ENCODE measurements at places on chromosomes 6 and 20. TPM values are rescaled to one million over a fixed set of nuclear protein-coding genes. Genes with fewer than 3 reads are reported as not detected.

The BNIP5 gene
- 0.33 TPM for polyA plus RNA-seq

The OPRM1 gene
- polyA plus RNA-seq = not detected

The NKAIN4 gene
- 41.5 TPM for polyA plus RNA-seq

The ZNF311 gene
- polyA plus RNA-seq = 6.7 TPM

The ARMC12 gene
- 1.1 TPM for polyA plus RNA-seq

The BCLAF1 gene
- 224 TPM for polyA plus RNA-seq

The TMEM244 gene
- not detected for polyA plus RNA-seq

The BPIFB4 gene
- not detected for polyA plus RNA-seq

The GJA10 gene
- not detected for polyA plus RNA-seq

The RIPPLY2 gene
- not detected for polyA plus RNA-seq

The HSPA12B gene
- 14.9 TPM for polyA plus RNA-seq

The EDN1 gene
- polyA plus RNA-seq = 4.0 TPM

The OSBPL2 gene
- polyA plus RNA-seq = 30.2 TPM

The TTK gene
- polyA plus RNA-seq = 24.6 TPM

The CLDN20 gene
- 0.77 TPM for polyA plus RNA-seq

The FAM83D gene
- polyA plus RNA-seq = 14.6 TPM

The SRSF12 gene
- 13.8 TPM for polyA plus RNA-seq

The TUBE1 gene
- polyA plus RNA-seq = 26.8 TPM

The PPP1R14C gene
- polyA plus RNA-seq = 27.7 TPM

DNA sequence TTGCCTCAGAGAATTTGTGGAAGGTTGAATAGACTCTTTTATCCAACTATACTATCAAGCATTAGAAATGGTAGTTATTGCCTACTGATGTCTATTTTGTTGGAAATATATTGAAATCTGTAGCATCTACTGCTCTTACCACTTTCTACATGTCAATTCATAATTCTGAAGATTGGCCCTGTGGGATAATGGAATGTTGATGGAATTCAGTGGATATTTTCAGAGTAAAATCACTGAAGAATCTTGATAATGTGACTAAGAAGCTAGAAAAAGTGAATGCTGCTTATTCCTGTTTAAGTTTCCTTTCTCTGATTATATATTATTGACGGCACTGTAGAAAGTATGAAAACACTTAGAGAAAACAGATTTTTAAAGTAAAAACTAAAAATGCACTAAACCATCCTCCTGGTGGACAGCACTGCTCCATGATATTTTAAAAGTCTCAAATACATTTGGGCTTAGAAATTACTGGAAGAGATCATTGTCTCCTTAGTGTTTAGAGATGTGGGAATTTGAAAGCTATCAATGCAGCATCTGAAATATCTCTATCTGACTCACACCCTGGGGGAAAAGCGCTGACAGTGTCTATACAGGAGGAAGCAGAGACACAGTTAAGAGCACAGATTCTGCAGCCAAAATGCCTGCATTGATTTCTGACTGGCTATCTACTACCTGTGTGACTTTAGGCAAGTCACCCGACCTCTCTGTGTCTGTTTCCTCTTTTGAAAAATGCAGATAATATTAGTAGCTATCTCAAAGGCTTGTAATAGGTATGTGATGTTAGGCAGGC, 37.9 kb upstream of the RCAN2 start:
- DNase-seq = no peak

- no peak for DNase-seq
These were observed 41.6 kb downstream of the NUP153 start for GRCh38 chr6:17665132-17665531.

- DNase-seq = no peak
These were observed 208.3 kb downstream of the PTPRK start for GRCh38 chr6:128311944-128312570.

- no peak for DNase-seq
These were observed 79.0 kb downstream of the DNAAF9 start for GRCh38 chr20:3328501-3328900.

GRCh38 chr20:64144144-64144912, 19.9 kb upstream of the MYT1 start:
- DNase-seq = no peak

- no peak for DNase-seq
These were observed 35.0 kb downstream of the TGM2 start for GRCh38 chr20:38129893-38130609.

DNA sequence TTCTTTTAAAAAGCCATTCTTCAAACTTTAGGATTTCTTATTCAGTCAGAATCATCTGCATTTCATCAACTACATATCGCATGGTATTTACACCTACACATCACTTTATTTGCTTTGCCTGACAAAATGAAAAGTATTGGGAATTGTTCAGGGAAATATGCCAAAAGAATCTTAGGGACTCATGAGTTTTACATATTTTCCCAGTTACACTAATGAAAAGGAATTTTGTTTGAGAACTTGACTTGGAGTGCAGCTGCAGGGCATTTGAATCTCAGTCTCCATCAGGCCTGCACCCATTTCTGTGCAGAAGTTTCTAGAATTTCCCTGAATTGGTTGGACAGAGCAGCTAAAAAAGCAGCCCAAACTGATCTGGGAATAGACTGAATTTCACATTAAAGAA, 65.3 kb downstream of the MTHFD1L start:
- no peak for DNase-seq

DNA sequence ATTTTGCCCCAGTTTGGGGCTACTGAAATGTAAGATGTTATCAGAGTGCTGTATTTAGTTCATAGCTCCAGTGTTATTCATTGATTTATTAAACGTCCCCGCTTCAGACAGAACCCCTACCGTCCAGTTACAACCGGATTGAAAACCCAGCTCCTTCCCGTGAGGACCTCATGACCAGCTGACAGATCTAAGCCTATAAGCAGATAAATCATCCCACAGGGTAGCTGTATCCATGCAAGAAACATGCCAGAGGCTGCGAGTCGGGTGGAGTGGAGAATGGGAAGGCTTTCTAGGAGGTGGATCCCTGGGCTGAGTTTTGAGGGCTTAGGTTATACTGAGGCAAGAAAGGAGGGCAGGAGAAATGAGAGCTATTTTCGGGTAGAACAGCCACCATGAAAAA, 260.0 kb downstream of the ARID1B start:
- DNase-seq = no peak

DNA sequence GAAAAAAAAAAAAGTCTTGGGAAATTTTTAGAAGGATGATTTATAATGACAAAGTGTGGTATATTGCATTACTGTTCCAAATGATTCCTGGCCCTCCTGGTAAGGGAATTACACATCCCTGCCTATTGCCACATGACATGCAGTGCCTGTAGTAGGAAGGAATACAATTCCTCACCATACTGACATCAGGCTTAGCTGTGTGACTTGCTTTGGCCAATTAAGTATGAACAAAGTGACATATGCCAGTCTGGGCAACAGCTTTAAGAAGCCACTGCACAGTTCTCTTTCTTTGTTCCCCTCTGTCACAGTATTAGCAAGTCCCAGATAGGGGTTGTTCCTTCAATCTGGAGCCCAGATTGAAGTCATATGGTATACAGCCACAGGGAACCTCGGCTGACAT, 100.5 kb downstream of the KIF13A start:
- no peak for DNase-seq

DNA sequence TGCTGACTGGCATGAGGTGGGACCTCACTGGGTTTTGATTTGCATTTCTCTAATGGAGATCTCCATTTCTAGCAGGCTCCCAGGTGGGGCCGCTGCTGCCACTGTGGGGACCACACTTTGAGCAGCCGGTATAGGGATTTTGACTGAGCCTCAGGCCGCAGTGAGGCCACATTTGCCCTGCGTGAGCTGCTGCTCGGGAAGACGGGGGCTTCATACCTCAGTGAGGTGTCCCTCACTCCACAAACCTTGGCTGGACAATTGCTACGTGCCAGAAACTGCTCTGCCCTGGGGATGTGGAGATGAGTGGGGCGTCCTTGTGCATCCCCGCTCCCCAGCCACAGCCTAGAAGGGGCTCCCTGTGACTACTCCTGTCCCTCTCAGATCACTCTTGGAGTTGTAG, 134.3 kb downstream of the ANKRD60 start:
- DNase-seq = no peak

- no peak for DNase-seq
These were observed 171.5 kb downstream of the QKI start for GRCh38 chr6:163585932-163586437.

GRCh38 chr6:149095842-149096241, 221.7 kb upstream of the TAB2 start:
- no peak for DNase-seq

GRCh38 chr20:24597051-24597450, 127.6 kb downstream of the SYNDIG1 start:
- DNase-seq = no peak

- no peak for DNase-seq
These were observed 32.6 kb downstream of the MDN1 start for GRCh38 chr6:89786970-89787369.

GRCh38 chr20:16124911-16125776, 448.1 kb downstream of the KIF16B start:
- no peak for DNase-seq

- peak; percentile 1 for DNase-seq
These were observed 278.8 kb upstream of the IMPG1 start for GRCh38 chr6:76351275-76351674.

GRCh38 chr6:15247500-15248450, 1.9 kb downstream of the JARID2 start:
- DNase-seq = no peak

DNA sequence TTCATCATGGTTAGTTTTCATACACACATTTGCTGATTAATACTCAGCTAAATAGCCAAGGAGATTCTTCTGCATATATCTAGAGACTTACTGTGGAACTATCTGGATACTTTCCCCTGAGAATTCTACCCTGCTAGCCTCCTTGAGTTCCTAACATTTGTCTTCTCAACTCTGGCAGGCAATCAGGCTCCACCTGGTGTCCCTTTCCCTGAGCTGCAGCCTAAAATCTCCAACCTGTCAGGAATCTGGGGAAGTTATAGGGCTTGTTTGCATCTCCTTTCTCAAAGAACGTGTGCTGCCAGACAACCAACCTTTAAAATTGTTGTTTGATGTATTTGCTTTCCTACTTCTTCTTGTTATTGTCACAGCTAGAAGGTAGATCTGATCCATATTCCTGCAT, 73.4 kb downstream of the FUT9 start:
- DNase-seq = no peak

GRCh38 chr6:25138934-25139415, 140.2 kb upstream of the CARMIL1 start:
- DNase-seq = no peak

GRCh38 chr6:71056656-71057055, 99.8 kb upstream of the B3GAT2 start:
- DNase-seq = no peak

- no peak for DNase-seq
These were observed 208.3 kb downstream of the TMEM200A start for GRCh38 chr6:130574146-130574545.

GRCh38 chr6:5498579-5498899, 237.2 kb downstream of the FARS2 start:
- no peak for DNase-seq

DNA sequence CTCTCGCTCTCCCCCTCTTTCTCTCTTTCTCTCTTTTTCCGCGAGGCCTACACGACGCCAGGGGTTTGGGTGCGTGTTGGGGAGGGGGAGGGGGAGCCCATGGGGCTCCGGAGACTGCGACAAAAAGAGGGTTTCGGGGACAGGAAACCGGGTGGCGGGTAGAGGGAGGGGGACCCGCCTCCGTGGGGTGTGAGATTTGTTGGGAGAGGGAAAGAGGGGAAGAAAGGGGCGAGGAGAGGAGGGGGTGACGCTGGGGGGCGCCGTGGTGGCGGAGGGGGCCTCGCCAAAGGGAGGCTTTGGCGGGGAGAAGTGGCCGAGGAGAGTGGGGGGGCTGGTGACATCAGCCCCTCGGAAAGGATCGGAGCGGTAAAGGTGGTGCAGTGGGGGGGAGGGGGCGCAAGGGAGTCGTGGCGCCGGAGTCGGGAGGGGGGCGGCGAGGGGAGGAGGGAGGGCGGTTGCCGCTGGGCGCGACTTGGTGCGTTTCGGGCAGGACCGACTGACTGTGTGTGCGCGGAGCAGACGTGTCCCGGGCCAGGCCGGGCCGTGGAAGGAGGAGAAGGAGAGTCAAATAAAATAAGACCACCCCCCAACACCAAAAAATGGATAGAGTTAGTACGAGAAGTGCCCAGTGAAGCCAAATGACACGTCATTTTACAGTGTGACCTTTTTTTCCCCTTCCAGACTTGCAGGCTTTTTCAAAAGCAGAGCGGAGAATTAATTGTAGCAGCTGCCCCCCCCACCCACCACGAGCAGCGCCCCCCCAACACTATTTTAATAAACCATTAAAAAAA, 39.8 kb downstream of the GNAS start:
- no peak for DNase-seq

DNA sequence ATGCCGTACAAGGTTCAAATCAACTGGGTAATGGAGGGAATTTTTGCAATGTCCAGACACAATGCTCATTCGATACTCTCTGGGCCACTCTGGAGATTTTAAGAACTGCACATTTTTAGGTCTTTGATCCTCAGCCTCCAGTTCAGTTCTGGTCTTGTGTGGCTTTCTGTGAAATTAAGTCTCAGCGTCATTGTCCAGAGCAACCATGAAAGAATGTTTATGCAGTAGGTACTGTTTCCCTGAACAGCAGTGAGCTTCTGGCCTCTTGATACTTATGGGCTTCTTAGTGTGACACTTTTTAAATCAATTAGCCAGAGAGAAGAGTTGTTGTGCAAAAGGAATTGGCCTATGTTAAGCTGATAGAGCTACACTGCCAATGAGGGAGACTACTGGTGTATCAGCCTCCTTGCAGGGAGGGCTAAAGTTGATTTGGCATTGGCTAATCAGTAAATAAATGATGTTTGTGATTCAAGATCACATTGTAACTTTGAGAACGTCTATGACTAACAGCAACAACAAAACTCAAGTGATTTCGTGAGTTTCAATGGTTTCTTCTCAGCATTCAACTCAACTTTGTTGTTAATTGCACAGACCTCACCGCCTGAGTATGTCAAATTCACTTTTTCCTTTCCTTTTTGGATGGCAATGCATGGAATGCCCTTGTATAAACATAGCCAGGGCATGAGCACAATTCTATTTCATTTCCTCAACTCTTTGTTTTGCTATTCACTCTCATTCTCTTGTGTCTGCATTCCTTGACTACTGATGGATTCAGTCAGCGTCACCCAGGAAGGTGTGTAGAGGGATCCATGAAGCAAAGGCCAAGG, 85.1 kb downstream of the GJA1 start:
- no peak for DNase-seq

- no peak for DNase-seq
These were observed 15.6 kb downstream of the PM20D2 start for GRCh38 chr6:89161326-89162046.

- DNase-seq = no peak
These were observed 1413.9 kb upstream of the ADGRB3 start for GRCh38 chr6:67221226-67221625.

DNA sequence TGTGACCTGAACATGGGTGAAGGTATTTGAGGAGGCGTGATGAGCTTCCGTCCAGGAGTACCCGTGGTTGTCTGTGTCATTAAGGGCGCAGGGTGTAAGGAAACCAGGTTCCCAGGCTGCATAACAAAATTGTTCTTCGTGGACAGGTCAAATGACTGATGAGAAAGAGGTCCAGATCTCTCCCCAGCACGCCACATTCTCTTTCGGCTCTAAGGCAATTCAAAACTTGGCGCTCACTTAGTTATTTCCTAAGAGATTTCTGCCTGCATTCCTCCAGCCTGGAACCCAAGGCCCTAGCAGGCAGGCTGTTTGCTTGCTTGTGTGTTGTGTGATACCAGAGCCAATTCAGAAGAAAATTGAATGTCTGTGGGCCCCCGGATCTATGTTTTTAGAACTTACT, 139.9 kb downstream of the AGPAT4 start:
- no peak for DNase-seq

GRCh38 chr20:50737352-50737751, 6.0 kb downstream of the PARD6B start:
- no peak for DNase-seq
